A172 (cell line): ENCODE measurements at places on chromosomes 7 and 10. TPM values are rescaled to one million over a fixed set of nuclear protein-coding genes. Genes with fewer than 3 reads are reported as not detected.
A peak's percentile ranks its signal among the peaks of the same experiment; 100 is the strongest.

Gene TDRD1
- total RNA-seq = 0.02 TPM in 1 of 2 replicates, not detected in the other

DNA sequence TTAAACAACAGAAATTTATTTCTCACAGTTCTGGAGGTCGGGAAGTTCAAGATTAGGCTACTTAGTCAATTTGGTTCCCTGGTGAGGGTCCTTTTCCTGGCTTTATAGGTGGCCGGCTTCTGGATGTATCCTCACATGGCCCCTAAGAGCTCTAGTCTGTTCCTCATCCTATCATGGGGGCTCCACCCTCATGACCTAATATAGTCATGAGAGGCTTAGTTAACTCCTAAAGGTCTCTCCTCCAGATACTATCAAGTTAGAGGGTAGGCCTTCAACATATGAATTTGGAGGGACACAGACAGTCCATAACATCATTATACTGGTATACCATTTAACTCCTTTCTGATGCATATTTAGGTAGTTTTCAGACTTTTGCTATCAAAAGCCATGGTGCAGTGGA is 7.6 kb downstream of the MAPK8 start:
- DNase-seq = no peak

- DNase-seq = no peak
These were observed 178.0 kb upstream of the FZD1 start for GRCh38 chr7:91086200-91086599.

GRCh38 chr10:86348321-86349210 is 18.0 kb downstream of the GRID1 start:
- DNase-seq = no peak

DNA sequence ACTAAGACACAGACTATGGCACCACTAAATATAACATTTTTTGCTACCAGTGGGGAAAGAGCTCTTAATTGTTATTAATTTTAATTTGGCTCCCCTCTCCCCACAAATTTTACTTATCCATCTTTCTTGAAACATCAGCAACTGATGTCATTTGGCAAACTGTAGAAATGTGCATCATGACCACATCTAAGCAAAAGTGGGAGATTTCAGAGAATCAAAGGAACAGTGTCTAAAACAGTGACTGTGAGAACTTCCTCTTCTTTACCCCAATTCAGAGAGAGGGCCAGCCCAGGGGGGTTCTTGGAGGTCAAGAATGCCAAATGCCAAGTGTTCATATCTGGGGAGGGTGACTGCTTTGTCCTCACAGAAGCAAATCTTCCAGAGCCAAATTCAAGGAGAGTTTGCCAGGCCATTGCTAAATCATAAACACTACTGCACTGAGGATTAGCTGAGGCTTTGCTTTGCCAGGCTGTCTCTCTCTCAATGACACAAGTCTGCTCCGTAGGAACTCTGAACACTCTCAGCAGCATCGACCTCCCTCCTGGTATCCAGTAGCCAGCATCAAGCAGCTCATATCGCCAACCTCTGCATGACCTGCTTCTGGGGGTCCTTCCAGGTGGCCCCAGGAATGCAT is 65.6 kb downstream of the ITIH5 start:
- DNase-seq = no peak

DNA sequence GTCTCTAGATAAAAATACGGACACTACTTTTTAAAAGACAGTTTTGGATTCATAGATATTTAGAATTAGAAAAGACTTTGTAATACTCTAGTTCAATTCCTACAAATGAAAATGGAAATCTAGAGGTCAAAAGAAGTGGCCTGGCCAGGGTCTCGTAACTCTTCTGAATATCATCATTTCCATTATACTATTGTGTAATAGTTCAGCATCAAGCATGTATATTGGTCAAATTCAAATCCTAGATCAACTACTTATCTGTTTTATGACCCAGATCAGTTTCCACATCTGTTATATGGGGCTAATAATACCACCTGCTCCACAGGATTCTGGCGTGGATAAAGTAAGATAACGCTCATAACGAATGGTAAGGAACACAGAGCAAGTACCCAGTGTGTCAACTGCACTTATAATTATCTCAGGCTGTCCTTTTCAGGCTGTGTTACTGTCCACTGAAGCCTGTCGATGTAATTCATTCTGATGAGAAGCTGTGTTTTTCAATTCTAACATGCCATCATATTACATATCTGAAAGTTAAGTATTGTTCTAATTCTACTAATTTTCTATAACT is 54.3 kb downstream of the ARHGAP21 start:
- no peak for DNase-seq

- DNase-seq = no peak
These were observed 54.3 kb downstream of the DLD start for GRCh38 chr7:107945332-107945731.

DNA sequence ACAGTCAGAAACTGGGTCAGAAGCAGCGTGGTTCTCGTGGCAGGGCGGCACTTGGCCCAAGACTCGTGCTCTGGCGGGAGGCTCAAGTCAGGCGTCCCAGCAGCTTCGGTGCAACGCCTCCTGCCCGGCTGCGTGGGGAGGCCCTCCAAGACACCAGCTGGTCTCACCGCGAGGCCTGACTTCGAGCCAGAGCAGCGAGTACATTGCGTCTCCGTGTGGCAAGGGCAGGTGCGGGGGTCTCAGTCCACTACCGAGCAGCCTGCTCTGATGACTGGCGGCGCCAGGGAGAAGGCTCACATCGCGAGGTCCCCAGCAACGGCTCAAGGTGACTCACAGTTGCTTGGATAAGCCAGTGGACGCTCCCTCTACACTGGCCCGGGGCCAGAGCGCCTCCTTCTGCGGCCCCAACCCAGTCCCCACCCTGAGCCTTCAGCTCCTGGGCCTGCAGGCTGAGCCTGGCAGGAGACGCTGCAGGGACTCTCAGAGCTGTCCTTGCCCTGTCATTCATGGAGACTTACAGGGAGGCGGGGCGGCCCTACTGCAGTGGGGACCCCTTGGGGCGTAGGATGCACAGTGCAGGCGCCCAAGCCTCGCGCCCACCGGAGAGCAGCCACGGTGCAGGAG is 41.9 kb upstream of the PRKAR1B start:
- DNase-seq = no peak

DNA sequence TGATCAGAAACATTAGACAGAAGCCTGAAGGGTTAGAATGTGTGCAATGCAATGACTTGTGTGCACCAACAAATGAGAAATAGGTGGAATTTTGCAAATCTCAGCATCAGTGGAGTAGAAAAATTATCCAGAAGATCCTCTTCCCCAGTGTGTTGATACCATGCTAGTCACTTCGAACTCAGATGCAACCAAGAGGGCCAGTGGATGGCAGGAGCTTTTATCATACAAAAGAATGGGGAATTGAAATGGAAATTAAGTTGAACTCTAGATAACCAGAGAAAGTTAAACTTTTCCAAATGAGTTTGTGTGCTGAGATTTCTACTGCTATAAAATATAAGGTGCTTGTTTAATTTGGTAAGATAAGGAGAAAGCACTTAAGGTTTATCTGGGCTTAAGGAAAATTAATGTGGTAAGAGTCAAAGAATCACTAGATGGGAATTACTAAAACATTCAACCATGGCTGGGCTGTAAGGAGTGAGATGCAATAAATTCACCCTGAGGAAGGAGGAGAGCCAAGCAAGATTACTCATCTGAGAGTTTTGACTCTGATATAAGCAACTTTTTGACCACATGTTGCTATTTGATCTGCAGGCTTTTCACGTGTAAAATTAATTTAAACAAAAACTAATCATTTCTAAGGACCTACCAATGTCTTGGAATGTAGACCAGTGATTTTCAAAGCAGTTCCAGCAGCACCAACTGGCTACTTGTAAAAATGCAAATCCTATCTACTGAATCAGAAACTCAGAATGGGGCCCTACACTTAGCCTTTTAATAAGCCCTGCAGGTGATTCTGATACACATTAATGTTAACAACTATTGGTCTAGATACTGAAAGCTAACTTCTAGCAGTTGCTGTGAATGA is 113.2 kb downstream of the CDC14C start:
- peak; percentile 10 for DNase-seq

DNA sequence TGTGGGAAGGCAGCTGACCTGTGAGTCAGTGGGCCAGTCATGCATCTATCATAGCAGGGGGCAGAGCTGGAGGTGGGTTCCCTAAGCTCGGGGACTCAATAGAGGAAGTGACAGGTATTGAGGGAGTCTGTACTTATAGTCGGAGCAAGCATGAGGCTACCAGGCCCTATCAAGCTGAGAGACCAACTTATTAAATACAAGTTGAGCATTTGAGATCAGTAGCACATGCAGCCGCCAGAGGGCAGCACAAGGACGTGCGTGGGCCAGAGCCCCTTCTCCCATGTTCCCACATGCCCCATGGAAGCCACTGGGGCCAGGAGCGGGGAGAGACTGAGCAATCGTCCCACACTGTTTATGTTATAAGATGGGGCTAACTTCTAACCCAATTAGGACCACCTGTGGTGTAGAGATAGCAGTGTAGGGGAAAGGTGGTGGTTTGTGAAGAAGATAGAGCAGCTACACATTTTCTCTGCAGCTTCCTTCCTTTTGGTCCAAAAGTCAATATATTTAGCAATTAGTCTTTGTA is 13.0 kb upstream of the STK31 start:
- DNase-seq = peak; percentile 75
